Daoy (cell line): ENCODE measurements at places on chromosomes 7 and 10.

DNA sequence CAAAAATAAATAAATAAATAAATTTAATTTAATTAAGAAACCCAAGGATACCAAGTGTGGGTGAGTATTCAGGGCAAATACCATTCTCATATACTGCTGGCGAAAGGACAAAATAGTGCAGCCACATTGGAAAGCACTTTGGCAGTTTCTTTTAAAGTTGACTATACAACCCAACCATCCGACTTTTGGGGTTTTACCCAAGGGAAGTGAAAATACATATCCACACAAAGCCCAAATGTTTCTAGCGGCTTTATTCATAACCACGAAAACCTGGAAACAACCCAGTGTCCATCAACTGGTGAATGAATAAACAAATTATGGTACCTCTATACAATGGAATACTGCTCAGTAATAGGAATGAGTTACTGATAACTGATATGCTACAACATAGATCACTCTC is 36.2 kb upstream of the OGDHL start:
- DNase-seq = peak; percentile 4

- DNase-seq = no peak
Measured at GRCh38 chr7:104908636-104909035, 105.4 kb upstream of the KMT2E start.

- no peak for DNase-seq
Measured at GRCh38 chr7:27392477-27392876, 149.9 kb downstream of the EVX1 start.

GRCh38 chr7:82669141-82669540 is 225.6 kb upstream of the CACNA2D1 start:
- no peak for DNase-seq

DNA sequence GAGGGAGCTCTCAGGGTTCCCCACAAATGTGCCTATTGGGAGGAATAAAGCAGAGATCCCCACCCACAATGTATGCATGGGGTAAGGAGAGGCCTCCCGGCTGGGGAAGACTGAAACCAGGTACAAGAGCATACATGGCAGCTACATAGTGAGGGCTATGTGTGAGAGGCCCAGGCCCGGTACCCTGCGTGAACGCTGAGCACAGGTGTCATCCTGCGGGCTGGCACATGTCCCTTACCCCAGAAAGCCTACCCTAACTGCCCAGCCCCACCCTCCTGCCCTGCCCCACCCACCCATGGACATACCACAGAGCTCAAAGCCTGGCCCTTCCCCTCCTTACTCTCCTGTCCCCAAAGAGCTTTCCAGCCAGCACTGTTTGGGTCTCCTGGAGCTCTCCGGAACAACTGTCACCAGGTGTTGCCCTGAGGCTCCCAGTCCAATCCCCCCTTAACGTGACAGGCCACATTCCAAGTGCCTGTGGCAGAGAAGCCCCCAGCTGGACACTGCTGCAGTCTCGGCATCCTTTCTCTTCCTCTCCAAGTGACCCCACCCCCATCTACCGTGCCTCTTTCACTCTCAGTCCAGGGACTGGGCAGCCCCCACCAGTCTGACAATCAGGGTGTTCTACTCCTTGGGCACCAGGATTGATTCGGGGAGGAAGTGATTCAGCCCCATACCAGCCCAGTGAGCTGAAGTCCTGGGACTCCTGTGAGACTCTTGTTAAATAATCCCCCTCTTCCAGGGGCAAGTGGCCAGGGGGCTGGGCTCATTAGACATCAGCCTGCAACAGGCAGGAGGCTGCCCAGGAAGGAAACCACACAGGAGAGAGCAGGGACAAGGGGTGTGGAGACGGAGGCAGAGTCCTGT is 19.6 kb downstream of the GRID1 start:
- DNase-seq = no peak

DNA sequence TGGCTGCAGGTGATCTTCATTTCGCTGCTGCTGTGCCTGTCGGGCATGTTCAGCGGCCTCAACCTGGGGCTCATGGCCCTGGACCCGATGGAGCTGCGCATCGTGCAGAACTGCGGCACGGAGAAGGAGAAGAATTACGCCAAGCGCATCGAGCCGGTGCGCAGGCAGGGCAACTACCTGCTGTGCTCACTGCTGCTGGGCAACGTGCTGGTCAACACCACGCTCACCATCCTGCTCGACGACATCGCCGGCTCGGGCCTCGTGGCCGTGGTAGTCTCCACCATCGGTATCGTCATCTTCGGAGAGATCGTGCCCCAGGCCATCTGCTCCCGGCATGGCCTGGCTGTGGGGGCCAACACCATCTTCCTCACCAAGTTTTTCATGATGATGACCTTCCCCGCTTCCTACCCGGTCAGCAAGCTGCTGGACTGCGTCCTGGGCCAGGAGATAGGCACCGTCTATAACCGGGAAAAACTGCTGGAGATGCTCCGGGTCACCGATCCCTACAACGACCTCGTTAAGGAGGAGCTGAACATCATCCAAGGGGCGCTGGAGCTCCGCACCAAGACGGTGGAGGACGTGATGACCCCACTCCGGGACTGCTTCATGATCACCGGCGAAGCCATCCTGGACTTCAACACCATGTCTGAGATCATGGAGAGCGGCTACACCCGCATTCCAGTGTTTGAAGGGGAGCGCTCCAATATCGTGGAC is 1.3 kb downstream of the CNNM2 start:
- DNase-seq = no peak

- no peak for DNase-seq
Measured at GRCh38 chr10:5482016-5482415, 17.4 kb downstream of the CALML5 start.

- no peak for DNase-seq
Measured at GRCh38 chr7:121486590-121486989, 90.5 kb upstream of the FAM3C start.

DNA sequence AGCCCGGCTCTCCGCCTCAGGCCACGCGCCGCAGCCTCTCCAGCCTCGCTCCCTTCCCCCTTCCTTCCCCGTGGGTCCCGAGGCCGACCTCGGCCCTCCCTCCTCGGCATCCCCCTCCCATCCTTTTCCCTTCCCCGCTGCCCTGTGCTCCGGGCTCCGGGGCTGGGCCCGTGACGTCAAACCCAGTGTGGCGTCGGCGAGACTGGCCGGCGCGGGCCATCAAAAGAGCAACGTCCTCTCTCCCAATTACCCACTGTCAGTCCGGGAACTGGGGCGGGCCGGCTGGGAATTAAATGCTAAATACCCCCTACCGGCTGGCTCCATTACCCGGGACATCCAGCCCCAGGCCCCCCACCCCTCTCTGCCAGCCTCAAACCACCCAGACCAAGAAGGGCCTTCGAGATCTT is 2.6 kb upstream of the GATA3 start:
- DNase-seq = no peak

DNA sequence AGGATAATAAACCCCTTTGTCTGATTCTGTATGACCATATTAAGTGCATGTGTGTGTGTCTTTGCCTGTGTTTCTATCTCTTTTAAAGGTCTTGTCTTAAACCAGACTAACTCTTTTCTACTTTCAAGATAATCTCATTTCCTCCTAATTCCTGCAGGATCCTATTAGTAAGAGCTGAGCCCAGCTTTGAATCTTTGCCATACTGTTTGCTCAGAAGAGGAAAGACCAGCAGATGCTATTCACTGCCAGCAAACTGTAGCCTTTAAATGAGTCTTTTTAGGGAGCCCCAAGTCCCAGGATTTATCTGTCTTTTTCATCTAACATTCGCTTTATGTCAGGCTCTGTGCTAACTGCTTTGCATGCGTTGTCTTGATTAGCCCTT is 2.9 kb downstream of the GPR158 start:
- no peak for DNase-seq

DNA sequence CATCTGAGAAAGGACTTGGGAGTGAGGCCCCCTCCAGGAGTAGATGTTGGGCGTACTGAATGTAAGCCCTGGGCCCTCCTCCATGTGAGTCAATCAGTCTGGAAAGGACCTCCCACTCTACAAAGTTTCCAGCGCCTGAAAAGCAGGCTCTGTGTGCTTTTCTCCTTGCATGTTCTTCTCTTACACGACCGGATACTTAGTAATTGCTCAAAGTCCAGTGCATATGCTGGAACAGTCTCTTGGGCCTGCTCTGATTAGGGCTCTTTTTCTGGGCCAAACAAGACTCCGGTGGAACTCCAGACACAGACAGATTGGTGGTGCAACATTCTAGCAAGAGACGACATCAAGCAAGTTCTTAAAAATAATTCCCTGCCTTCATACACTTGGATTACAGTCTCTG is 38.3 kb upstream of the RAPGEF5 start:
- DNase-seq = no peak

DNA sequence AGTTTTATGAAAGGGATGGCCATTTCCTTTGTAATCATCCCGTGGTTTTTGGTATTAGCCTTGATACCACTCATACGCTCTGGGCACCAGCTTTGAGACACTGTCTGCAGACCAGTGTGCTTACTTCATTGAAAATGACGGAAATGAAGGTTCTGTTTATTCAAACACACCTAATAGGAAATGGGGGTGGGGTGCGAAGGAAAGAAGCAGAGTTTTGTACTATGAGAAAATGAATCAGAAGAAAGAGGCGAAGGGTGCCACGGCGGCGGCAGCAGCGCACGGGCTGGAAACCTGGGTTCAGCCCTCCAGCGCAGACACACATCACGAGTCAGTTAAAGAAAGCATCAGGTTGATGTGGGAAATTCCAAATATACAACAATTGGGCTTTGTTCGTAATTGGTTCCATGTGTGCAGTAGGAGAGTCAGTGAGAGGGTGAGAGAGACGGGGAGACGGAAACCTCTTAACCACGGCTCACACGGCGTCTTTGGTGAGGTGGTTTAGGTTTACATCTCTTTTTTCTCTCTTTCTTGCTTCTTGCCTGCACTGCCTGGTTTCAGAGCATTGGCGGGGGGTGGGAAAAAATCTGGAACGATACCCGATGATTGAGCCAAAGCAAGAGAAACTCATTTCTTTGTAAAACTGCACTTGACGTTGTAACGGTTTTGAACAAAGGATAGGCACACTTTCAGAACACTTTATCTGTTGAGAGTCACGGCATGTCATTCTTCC is 321.2 kb downstream of the FRMD4A start:
- DNase-seq = peak; percentile 89
